ENCODE measurements at places on chromosomes 1 and 21. TPM values are rescaled to one million over a fixed set of nuclear protein-coding genes. Genes with fewer than 3 reads are reported as not detected.

The EVA1B gene
- 29.8 TPM for total RNA-seq

DNA sequence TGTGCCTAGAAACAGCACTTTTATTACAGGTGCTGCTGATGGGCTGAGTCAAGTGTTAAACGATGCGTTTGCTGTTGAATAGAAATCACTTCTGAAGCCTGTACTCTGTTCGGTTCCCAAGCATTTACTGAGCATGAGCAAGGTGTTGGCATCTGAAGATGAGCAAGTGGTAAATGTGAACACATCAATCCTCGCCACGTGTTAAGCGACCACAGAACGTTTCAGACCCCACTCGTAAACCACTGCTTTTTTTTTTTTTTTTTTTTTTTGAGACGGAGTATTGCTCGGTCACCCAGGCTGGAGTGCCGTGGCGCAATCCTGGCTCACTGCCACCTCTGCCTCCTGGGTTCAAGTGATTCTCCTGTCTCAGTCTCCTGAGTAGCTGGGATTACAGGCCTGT lies 241.2 kb downstream of the SETD4 start:
- DNase-seq = no peak

- DNase-seq = no peak
These were observed 33.8 kb downstream of the RSPH1 start for GRCh38 chr21:42461881-42462877.

- DNase-seq = no peak
These were observed 68.8 kb upstream of the C1orf174 start for GRCh38 chr1:3968851-3969250.

DNA sequence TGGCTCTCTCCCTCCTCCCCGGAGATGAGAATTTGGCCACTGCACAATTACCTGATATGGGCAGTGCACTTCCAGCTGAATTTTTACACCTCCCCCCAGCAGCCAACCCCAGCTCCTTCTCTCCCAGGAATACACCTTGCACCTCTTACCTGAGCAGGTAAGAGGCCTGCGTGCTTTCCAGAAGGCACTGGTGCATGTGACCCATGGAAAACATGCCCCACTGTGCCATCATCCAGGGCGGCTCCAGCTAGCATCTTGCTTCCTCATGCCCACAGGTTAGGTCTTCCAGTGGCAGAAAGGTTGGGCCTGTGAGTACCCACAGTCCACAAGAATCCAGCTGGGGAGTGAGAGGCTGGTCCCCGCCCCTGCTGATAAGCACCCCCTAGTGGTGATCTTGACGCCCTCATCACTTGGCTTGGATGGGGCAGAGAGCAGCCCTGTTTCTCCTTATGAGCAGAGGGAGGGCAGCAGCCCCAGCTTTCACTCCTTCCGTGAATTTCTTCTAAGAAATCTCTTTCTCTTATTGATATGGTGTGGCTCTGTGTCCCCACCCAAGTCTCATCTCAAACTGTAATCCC lies 57.8 kb downstream of the EDARADD start:
- DNase-seq = no peak

DNA sequence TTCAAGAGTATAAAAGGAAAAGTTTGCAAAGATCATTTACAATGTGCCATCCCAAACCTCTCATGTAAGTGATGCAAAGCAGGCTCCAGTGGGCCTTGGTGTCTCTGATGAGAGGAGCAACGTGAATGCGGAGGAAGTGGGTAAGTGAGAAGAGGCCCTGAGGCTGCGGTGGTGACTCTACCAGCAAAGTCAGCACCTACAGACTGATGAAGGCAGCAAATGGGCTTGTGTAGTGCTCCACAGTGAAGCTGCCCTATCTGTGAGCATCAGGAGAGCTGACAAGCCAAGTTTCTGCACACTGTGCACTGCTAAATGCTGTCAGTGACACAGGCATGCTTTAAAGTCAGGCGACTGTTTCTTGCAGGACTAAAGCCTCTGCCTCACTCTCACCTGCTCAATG lies 15.6 kb upstream of the RAP1A start:
- no peak for DNase-seq

All from lower leg skin (tissue), 4 donors.